ENCODE measurements at places on chromosomes 4 and X. TPM values are rescaled to one million over a fixed set of nuclear protein-coding genes. Genes with fewer than 3 reads are reported as not detected.

GRCh38 chrX:11792461-11793421, 34.7 kb downstream of the MSL3 start:
- DNase-seq: no peak

DNA sequence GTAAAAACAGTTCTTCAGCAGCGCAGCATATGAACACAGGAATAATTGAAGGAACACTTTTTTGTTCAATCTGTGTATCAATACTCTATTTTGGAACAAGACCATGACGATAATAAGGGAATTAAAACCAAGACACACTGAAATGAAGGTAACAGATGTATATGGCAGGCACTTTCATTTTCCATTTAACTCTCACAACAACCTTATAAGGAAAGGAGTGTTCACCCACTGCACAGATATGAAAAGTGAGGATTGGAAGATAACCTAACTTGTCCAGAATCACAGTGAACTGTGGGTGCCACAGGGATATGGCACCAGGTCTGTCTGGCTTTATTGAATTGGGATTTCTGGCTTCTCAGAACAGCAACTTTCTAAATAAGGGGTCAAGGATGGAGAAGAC, 153.3 kb downstream of the MID1IP1 start:
- no peak for DNase-seq

- DNase-seq: no peak
Measured at GRCh38 chr4:113957956-113958355, 21.5 kb downstream of the ARSJ start.

DNA sequence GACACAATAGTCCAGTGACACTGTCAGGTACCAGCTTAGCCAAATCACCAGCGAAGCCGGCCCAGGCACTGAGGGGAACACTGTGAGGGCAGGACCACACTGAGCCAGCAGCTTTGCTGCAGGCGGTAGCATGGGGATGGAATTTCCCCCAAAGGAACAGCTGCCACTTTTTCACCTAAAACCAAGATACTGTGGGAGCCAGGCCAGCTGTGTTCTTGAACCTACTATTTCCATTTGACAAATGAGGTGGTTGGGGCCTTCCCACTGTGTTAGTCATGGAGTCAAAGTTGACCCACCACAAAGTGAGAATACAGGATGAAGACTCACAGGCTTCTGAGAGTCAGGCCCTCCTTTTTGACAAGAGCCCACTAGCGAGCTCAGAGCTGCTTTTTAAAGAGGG, 70.7 kb upstream of the SH3RF1 start:
- no peak for DNase-seq

DNA sequence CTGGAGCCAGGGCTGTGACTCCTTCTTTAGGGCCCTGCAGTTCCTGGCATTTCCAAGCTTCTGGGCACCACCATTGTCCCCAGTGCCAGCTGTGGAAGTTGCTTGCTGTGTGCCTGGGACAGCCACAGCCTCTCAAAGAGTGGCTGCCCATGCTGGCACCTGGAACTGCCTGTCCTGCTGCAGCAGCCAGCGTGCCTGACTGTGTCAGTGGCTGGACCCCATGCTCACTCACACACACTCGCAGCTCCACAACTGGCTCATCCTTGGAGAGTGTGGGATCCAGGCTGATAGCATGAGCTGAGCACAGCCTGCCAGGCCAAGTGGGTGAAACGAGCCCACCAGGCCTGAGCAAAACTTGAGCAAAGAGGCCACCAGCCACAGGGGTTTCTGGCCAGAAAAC, 1107.6 kb downstream of the C4orf33 start:
- no peak for DNase-seq

GRCh38 chr4:4267981-4268380, 20.0 kb upstream of the TMEM128 start:
- no peak for DNase-seq

DNA sequence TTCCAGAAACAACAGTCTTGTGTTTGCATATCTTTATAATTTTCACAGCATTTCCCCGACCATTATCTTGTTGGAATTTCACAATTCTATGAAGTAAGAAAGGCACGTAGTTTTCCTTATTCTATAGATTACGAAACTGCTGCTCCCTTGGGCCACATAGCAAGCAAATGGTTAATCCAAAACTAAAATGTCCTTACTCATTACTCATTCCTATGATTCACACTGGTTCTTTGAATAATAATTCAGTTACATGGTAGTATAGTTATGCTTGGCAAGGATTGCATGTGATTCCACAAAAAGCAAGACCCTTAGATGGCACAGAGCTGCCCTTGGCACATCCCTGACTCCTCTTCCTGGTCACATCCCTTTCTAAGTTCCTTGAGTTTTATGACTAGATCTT, 51.2 kb downstream of the OR13H1 start:
- DNase-seq: no peak

GRCh38 chr4:111701102-111701501, 444.2 kb upstream of the FAM241A start:
- DNase-seq: no peak

GRCh38 chr4:173073939-173074500, 94.6 kb upstream of the GALNT7 start:
- no peak for DNase-seq

GRCh38 chr4:602559-602942, 22.8 kb upstream of the PDE6B start:
- no peak for DNase-seq

DNA sequence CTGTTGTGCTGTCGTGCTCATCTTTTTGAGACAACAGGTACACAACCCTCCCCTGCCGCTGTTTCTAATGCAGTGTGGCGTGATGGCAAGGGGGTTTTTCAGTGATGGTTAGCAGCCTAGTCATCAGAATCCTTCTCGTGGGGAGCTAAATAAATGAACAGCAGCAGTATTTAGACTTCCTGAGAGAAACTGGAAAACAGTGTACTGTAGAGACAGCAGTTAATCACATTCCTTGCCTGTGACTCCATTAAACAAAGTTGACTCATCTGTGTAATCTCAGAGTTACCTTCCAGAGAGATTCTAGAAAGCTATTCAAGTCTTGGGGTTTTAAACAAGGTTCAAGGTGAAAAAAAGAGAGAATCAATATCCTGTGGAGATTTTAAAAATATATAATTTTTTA, 1753.2 kb upstream of the PCDH7 start:
- no peak for DNase-seq

- no peak for DNase-seq
Measured at GRCh38 chr4:86006057-86006456, 353.8 kb downstream of the MAPK10 start.

GRCh38 chr4:140047786-140048185, 106.2 kb downstream of the MAML3 start:
- DNase-seq: no peak

DNA sequence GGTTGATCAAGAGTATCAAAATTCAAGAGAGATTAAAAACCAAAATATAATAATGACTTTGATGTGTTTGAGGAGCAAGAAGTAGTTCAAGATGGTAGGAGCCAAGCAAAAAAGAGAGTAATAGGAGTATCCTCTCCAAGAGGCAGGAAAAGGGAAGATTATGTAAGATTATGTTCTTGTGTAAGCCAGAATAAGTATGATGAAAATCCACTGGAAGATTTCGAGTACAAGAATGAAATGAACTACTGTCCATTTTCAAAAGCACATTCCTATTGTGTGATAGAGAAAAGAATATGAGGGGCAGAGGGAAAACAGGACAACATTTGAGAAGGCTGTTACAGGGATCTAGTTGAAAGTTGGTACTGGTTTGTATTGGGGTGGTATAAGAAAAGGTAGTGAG, 659.6 kb upstream of the INTU start:
- DNase-seq: no peak

- no peak for DNase-seq
Measured at GRCh38 chr4:72136429-72136828, 104.6 kb downstream of the NPFFR2 start.

DNA sequence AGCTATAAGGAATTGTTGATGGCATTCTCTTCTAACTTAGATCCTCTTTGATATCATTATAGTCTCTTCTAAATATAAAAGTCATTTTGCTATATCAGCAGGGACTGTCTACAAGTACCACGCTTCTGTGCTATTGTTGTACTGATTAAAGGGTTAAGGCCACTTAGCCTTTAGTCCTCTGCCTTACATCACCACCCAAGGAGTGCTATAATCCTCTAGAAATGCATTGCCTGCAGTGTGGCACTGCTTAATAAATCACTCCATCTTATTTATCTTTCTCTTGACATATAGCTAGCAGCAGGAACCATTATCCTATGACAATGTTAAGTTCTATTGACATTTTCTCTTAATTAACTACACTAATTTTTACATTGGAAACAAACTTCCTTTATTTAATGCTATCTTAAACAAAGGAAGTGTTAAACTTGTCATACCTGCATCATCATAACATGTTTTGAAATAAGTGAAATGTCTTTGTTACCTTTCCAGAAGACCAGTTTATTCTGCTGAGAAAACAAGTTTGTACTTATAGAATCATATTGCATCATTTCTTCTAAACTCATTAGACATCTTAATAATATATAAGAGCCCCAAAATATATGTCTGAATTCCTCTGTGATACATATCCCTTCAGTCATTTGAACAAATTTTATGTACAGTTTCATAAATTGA, 360.9 kb upstream of the ATOH1 start:
- no peak for DNase-seq

DNA sequence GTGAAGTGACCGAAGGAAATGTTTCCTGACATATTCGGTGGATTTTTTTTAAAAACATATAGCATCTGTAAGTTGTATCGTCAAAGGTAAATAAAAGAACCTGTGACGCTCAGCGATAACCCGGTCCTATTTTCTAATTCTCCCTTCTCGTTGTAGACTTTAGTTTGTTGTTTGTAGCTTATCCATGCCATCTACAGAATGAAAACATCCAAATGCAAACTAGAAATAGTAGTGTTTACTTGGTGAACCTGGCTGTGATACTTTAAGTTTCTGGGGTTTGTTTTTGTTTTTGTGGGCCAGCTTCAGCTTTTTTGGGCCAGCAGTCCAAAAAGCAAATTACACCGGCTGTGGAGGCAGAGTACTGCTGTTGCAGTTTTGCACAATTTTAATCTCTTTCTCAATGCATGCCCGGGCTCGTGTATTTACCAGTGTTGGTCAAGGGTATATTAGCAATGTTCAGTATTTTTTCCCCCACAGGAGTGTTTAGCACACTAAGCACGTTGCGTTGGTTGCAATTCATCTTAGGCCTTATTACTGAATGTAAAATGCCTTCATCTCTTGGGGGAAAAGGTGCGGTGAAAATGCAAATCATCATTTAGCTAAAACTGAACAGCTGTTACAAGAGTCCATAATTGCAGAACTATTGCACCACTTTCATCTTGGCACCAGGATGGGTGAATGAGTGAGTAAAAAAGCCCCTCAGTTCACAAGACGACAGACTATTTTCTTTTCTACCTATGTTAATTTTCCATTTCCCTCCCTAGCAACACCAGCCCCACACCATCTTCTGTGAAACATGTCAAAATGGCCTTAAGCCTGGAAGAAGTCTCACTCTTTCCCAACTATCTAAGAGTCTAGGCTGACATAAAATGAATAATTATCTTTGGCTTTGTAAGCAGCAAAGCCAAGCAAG, 1.7 kb upstream of the CNOT6L start:
- DNase-seq: no peak

DNA sequence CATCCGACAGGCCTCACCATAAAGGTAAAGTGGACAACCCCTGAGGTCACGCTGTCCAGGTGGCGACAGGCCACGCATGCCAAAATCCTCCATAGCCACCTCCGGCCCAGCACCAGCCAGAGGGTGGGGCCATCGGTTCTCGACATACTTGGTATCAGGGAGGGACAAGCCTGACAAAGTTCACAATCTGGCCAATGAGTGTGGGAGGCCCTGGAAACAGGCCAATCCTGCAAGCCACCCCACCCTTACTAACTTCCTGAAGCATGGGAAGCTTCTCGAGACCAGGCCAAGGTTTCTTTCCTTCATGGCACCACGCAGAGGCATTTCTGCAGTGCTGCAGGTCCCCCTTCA, 73.8 kb downstream of the MTMR1 start:
- DNase-seq: no peak

GRCh38 chr4:53321151-53321983, 44.5 kb downstream of the SCFD2 start:
- no peak for DNase-seq

- DNase-seq: no peak
Measured at GRCh38 chr4:68734095-68734494, 63.6 kb upstream of the UGT2B15 start.

DNA sequence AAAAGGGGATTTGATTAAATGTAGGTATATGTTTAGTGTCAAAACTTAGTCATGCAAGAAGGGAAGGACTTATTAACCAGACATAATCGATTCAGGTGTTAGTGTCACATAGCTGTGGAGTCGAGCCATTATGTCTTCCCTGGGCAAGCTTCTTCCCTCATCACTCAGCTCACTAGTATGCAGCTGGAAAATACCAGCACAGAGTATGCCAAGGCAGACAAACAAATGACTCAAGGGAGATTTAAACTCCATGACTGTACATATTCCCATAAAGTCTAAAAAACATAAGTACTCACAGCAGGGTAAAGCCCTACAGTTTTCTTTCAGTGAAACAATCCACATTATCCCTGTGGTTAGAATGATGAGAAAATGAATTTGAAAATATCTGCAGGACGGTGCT, 304.5 kb downstream of the CBLL2 start:
- DNase-seq: no peak

GRCh38 chr4:162234595-162234994, 70.8 kb upstream of the FSTL5 start:
- DNase-seq: no peak

GRCh38 chr4:186765138-186765537, 41.5 kb upstream of the FAT1 start:
- DNase-seq: peak; percentile 57

DNA sequence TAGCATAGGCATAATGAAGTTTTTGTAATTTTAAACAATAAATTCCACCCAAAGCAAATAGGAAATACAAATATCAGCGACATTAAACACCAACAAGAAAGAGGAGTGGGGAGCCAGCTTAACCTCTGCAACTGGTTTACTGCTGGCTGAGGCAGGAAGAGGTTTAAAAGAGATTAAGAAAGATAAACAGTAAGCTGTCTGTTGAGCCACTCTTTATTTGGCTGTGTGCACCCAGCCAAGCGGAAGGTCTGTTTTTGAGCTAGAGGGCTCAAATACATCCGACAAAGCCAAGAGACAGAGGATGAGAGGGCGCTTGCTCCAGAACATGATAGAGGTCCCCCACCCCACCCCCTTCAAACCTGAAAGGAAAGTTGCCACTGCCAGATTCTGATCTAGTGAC, 191.4 kb downstream of the MGST2 start:
- DNase-seq: no peak

GRCh38 chr4:127533028-127533700, 99.6 kb upstream of the INTU start:
- DNase-seq: peak; percentile 60

Gene NMU
- not detected for total RNA-seq

Gene FDCSP
- not detected for total RNA-seq

Gene CYTL1
- 3.0 TPM for total RNA-seq

Gene RAP2C
- 18.6 TPM for total RNA-seq

Gene DIPK2B
- 27.1 TPM for total RNA-seq

Gene HTN1
- total RNA-seq: not detected

Gene UTP3
- 26.0 TPM for total RNA-seq

Gene LETM1
- total RNA-seq: 56.1 TPM

Gene ATP11C
- total RNA-seq: 36.3 TPM

Data from ureter (tissue), 1 donor.